ENCODE measurements at places on chromosomes 1 and 21.
A peak's percentile ranks its signal among the peaks of the same experiment; 100 is the strongest.

DNA sequence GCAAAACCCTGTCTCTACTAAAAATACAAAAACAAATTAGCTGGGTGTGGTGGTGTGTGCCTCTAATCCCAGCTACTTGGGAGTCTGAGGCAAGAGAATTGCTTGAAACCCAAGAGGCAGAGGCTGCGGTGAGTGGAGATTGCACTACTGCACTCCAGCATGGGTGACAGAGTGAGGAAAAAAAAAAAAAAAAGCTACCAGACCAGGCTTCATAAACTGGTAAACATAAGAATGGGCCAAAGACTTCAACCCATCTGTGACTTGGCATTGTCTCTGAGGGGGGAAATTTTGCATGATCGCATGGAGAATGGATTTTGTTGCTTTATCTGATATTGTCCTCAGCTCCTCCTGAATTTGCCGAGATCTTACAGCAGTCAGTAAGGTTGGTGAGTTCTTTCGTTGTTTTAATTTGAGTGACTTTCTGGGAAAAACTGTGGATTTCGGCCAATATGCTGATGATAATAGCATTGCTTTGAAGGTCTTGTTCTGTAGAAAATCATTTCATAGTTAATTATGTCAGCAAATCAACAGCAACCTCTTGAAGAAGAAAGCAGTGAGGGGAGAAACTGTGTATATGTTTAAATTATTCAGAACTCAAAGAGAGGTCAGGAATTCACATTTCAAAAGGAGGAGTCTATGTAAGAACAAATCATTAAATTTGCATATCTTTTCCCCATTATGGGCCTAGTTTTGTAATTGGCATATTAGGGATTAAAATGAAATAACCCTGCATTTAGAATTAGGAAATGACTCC, 13.1 kb downstream of the FGGY start:
- no peak for DNase-seq

- no peak for DNase-seq
Measured at GRCh38 chr1:179124873-179125272, 43.0 kb downstream of the TOR3A start.

- peak; percentile 57 for DNase-seq
Measured at GRCh38 chr1:44714944-44715571, 15.9 kb downstream of the RNU5D-1 start.

- no peak for DNase-seq
Measured at GRCh38 chr1:157732755-157733154, 32.2 kb upstream of the FCRL3 start.

GRCh38 chr1:175757381-175758015, 14.1 kb upstream of the TNR start:
- DNase-seq = no peak

GRCh38 chr1:56215771-56216170, 363.6 kb downstream of the PLPP3 start:
- no peak for DNase-seq

DNA sequence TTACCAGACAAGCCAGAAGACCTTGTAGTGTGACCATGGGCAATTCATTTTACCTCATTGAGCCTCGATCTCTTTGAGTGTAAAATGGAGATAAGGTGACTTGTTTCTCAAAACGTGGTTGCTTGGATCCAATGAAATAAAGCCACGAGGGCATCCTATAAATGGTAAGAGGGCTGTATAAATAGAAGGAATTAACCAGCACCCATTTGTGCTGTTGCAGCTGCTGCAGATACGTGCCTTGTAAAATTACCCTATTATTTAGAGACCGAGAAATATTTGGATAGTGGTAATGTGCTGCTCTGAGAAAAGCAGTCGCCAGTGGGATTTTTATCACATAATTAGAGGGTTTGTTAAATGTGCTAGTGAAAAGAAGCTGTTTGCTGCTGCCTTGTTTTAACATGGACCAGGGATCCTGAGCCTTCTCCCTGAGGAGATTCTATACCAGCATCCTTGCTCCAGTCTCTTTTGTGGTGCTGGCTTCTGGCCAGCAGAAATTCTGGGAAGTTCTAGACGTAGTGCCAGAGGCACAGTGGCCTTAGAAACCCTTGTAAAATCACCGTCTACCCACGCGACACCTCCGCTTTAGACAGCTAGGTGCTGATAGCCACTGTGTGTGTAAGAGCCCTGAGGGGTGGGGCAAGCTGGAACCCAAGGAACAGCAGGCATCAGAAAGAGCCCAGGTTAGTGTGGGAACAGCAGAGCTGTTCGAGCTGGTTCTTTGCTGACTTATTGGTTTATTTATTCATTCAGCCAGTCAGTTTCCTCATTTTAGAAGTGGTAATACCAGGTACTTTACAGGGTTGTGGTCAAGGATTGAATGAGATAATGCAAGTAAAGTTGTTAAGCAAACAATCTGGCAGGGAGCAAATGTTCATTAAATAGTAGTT, 137.5 kb downstream of the NOS1AP start:
- no peak for DNase-seq

DNA sequence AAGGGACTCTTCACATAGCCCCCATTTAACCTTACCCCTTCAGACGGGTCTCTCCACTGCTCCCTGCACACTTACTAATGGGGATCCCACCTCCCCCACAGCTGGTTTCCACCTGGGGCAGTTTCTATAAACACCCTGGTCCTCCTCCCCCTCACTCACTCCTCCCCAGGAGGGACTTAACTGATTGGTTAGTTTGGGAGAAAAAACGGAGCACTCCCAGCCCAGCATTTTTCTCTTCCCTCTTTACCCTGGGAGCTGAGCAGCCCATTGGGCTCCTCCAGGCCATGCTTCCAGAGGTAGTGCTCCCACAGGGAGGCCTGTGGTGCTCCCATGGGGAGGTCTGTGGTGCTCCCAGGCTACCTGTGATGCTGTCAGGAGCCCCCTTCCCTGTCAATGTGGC, 93.7 kb downstream of the MIS18A start:
- DNase-seq = no peak

DNA sequence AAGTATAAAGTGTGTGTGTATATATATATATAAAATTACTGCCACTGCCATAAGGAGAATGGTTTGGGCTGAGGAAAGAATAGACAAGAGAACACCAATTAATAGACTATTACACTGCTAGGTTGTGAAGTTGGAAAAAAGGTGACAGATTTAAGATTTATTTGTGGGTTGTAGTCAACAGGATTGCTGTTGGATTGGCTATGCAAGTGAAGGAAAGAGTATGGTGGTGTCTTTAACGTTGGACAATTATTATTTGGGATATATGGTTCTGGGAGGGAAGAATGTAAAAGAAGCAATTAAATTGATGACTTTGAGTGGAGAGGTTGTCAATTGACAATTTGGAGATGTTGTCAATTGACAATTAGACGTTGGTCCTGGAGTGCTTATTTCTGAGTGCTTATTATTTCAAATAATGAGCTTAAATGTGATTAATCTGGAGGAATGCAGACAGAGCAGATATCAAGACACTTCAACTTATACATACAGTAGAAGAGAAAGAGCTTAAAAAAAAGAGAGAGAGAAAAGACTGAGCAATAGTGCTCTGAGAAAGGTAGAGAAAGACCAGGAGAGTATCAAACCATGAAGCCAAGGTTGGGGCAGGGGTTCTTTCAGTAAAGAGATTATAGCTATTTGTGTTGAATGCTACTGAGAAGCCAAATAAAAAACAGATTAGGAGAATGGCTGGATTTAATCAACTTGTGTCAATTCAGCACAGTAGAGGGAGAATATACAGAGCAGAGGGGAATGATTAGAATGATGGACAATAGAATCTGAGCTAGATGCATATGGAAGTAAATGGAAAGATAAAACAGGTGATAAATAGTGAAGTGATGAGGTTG, 9.7 kb downstream of the PTGS2 start:
- DNase-seq = no peak

DNA sequence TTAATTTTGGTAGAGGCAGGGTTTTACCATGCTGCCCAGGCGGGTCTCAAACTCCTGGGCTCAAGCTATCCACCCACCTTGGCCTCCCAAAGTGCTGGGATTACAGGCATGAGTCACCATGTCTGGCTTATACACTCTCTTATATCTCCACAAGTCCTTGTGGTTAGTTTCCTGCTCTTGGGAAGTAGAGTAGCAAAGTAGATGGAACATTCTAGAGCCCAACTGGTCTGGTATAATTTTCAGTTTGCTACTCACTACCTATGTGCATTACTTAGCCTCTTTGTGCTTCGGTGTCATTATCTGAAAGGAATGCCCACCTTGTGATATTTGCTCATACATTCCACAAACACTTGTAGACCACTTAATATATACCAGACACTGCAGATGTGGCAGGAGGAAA, 96.6 kb upstream of the IPO9 start:
- no peak for DNase-seq

- DNase-seq = no peak
Measured at GRCh38 chr1:159088050-159088449, 11.5 kb upstream of the AIM2 start.

GRCh38 chr1:212628046-212628445, 19.5 kb downstream of the ATF3 start:
- DNase-seq = no peak

DNA sequence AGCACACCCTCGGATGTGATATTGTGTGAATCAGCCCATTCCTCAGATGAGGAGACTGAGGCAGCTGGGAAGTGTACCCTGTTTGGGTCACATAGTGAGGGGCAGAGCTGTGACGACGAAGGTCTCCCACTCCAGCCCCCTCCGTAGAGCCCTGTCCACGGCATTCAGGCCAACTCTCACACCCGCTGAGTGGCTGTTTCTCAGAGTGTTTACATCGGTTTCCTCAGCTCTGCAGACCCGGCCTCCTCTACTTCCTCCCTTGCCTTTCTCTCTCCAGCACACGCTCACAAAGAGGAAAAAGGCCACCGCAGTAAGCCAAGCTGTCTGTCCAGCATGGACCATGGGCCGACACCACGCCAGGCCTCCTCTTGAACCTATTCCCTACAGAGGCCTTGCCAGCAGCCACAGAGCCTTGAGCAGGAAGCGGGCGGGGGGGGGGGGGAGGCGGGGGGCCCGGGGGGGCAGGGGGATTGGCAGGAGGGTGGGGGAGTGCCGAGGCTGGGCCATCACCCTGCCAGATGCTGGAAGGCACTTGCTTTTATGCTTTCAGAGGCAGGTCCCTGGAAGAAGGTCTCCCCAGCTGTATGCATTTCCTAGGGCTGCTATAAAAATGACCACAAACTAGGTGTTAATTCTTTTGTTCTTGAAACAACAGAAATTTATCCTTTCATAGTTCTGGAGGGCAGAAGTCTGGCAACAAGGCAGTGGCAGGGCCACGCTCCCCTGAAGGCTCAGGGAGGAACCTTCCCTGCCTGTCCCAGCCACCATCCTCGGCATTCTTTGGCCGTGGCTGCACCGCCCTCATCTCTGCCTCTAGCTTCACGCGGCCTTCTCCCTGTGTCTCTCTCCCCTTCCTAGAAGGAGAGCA, 178.4 kb downstream of the PSMG1 start:
- DNase-seq = no peak

All from SK-N-MC (cell line).